ENCODE measurements at places on chromosomes 16 and 17.

DNA sequence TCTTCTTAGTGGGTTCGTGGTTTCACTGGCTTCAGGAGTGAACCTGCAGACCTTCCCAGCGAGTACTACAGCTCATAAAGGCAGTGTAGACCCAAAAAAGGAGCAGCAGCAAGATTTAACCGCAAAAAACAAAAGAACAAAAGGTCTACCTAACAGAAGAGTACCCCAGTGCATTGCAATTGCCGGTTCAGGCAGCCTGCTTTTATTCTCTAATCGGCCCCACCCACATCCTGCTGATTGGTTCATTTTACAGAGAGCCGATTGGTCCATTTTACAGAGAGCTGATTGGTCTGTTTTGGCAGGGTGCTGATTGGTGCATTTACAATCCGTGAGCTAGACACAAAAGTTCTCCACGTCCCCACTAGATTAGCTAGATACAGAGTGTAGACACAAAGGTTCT, 2.0 kb upstream of the ARRB2 start:
- DNase-seq: no peak

GRCh38 chr16:31913668-31914067, 40.1 kb downstream of the ZNF267 start:
- no peak for DNase-seq

DNA sequence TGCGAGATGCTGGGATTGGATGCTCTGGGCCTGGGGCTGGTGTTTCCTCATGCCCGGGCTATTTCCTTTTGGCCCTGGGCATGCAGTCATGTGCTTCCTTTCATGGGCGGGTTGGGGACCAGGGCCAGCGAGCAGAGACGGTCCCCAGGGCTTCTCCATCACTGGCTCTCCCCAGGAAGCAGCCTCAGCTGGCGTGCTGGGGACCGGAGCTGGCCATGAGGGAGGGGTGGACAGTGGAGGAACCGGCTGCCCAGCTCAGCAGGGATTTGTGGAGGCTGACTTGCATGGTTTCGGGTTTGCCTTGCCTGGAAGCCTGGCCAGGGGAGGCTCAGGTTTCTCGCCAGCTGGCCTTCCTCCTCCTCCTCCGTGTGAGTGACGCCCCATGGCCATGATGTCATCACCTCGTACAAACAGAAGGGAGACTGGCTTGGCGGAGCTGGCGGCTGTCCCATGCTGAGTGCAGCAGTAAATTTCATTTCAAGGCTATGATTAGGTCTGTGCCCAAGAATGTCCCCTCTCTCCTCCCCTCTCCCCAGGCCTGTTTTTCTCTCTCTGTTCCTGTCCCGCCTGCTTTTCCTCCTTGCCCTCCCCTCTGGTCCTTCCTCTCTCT, 8.9 kb upstream of the TIMP2 start:
- no peak for DNase-seq

DNA sequence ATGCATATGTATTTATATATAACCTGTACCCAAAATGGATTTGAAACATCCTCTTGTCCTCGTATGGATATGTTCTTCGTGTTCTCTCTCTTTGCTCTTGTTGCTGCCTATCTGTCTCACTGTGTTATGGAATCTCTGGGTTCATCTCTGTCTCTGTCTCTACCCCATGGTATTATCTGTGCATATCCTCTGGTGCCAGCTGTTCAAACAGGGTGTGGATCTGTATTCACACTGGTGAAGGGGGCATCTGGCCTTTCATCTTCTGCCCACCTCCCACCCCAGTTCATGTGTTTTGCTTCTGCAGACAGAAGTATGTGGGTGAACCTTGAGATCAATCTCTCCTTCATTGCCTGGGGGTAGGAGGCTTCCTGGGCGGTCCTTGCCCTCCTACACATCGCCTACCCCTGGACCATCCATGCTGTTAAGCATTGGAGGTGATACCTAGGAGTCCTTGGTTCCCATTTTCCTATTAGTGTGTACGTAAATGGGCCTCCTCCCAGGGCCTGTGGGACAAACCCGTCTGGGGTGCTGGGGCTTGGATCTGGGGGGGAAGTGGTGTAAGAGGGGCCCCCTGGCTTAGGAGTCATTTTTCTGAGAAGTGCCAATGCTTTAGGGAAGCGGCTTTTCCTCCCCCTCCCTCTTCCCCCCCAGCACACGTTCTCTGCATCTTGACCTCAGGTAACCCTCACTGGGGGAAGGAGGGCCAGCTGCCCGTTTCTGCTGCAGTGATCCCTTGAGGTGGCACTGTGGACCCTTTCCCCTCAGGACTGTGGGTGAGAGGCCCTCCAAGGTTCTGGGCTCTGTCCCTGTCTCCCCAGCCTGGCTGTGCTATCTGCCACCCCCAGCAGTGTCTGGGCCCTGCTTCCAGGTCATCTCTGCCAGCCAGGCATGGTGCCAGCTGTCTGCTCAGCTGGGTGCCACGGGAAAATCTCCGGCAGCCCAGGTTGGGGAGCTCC, 21.1 kb downstream of the RARA start:
- DNase-seq: no peak

DNA sequence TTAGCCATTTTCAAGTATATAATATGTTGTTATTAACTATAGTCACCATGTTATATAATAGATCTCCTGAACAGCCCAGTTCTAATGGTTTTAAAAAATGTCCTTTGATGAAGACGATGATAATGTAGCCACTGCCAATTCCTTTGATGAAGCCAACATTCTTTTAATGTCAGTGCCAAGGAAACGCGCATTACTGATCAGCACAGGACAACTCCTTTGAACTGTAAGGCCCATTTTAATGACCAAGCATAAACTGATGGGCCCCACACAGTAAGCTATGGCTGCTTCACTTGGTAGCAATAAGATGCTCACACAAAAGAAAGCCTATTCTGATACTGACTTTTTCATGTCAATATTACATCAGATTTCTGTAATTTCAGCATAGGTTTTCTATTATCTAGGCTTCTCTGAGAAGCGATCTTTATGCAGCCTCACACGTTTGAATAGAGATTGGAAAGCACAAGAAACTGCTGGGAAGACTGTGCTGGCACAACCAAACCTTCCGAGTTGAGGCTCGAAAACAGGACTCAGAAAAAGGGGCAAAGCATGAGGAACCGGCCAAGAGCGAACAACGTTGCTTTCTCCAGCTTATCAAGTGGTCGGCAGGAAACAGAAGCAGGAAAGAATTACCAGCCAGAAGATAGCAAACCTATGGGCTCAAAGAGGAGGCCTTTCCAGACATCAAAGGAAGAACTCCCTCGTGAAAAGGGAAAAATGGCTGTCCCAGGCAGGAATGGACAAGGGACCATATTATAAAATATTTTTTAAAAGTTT, 19.4 kb downstream of the ERN1 start:
- no peak for DNase-seq

DNA sequence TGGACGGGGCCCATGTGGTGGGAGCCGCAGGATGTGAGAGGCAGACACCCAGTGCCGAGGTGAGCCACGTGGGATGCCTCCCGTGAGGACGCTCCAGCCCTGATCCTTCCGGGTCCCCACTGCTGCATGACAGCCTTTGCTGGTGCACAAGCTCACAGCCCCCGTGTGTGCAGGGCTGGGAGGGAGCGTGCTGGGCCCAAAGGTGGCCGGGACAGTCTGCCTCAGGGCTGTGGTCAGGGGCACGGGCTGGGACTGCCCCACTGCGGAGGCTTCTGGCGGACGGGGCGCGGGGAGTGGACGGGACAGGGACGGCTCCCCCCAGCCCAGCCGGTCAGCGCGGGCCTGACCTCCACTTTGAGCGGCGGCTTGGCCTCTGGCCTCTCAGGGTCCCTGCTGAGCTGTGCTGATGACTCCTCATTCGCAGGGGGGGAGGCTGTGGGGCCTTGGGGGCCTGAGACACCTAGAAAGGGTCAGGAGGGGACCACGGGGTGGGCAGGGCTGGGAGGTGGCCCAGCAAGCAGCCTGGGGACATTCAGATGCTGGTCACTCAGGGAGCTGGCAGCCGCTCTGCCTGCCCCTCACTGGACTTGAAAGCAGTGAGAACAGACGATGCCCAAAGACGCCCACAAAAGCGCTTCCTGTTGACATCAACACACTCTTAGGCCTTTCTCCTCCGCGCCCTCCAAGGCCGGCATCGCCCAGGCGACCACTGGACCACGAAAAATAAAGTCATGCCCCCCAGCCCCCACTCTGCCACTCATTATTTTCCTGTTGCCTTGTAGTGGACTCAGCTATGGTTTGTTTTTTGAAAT, 9.3 kb upstream of the METRNL start:
- no peak for DNase-seq

GRCh38 chr17:76685366-76685765, 25.4 kb downstream of the MXRA7 start:
- no peak for DNase-seq

GRCh38 chr17:61247439-61247838, 152.2 kb upstream of the TBX2 start:
- DNase-seq: no peak

GRCh38 chr16:3143598-3144320, 8.9 kb downstream of the ZNF213 start:
- DNase-seq: no peak

- DNase-seq: no peak
Measured at GRCh38 chr17:31339906-31340661, 18.7 kb upstream of the EVI2A start.

- DNase-seq: no peak
Measured at GRCh38 chr17:350706-351448, 1.7 kb downstream of the RPH3AL start.

DNA sequence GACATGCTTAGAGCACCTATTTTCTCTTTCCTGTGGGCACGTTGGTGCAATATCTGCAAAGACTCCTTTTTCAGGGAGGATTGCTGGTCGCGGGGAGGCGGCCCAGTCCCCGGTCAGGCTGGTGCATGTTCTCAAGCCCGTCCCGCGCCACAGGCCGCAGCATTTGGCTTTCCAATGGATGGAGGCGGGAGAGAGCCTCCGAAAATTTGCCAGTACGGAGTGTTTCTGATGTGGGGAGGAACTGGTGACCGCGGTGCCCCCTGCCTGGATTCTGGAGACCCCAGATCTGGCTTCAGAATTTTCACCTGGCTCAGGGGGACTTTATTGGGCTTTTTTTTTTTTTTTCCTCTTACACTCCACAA, 2.3 kb downstream of the CMIP start:
- no peak for DNase-seq

DNA sequence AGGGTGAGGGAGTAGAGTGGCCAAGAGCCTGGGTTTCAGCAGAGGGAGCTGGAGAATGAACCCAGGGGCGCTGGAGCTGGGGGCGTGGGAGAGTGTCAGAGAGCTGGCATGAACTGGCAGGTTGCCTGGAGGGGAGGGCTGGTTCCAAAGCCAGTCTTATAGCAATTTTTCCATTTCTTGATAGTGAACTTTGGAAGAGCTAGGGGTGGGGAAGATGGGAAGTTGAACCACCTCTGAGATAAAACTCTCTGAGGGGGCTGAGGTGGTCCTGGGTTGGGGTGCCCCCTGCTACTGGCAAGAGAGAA, 36.9 kb downstream of the ADGRG5 start:
- no peak for DNase-seq

GRCh38 chr17:80778716-80779115, 212.9 kb upstream of the CHMP6 start:
- no peak for DNase-seq

GRCh38 chr16:14456793-14457481, 173.1 kb downstream of the PARN start:
- DNase-seq: no peak

GRCh38 chr17:82586576-82587233, 61.5 kb downstream of the WDR45B start:
- DNase-seq: no peak
